Peyer's patch (tissue), 4 donors: ENCODE measurements at places on chromosomes 5 and 9. TPM values are rescaled to one million over a fixed set of nuclear protein-coding genes. Genes with fewer than 3 reads are reported as not detected.

DNA sequence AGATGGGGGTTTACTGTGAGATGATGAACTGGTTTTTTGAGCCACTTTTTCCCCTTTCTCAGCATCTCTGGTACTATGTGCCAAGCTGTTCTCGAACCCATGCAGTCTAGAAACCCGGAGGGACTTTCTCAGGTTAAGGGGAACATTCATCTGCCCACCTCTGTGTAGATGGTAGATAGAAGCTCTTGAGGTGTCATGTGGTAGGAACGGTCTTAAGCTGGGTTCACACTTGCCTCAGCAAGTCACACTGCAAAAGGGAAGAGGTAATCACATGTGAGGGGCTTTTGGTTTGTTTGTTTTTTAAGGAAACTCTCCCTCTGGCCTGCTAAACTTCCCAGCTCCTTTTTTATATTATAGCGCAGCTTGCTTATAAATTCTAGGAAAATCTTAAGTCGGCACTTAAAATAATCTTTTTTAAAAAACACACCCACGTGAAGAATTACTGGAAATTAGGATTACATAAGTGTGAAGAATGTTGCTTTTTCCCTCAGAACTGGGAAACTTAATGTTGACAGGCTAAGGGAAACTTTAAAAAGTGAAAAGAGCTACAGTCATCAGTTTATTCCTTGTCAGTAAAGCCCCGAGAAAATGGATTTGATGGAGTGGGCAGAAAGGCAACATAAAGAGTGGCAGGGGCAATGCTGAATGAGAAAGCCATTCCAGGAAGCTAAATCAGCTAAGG lies 430.3 kb downstream of the ARHGEF28 start:
- no peaks in the 10 kb centered on the region for H3K27me3 ChIP-seq
- H3K4me3 ChIP-seq, result no peak overlapping the region
- DNase-seq, result no peak
- no peaks in the 10 kb centered on the region for H3K36me3 ChIP-seq

ITK gene
- total RNA-seq, result 16.5 TPM

- H3K27ac ChIP-seq, result no peak overlapping the region
- DNase-seq, result no peak
- H3K4me1 ChIP-seq, result no peaks in the 10 kb centered on the region
These were observed 123.2 kb downstream of the JAKMIP2 start for GRCh38 chr5:147659166-147659929.

NAIP gene
- 34.7 TPM for total RNA-seq

SYK gene
- 64.5 TPM for total RNA-seq

ZDHHC11B gene
- total RNA-seq, result 4.6 TPM

PPP3R2 gene
- not detected for total RNA-seq

DNA sequence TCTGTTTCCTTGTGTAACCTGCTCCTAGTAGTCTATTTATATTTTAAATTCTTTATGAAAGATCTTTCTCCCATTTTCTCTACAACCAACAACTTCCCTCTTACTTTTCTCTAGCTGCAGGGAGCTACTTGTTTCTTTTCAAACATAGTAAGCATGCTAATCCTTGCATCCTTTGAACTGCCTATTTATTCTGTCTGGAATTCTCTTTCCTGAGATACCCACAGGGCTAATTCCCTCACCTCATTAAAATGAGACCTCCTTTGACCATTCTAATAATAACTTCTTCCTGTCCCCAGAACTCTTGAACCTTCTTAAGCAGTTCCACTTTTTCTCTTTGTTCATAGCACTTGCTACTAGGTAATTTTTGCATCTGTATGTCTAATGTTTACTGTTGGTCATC lies 620.6 kb upstream of the CDH18 start:
- H3K36me3 ChIP-seq, result no peaks in the 10 kb centered on the region
- H3K27ac ChIP-seq, result no peak overlapping the region
- H3K27me3 ChIP-seq, result no peaks in the 10 kb centered on the region
- no peak for DNase-seq
- no peak overlapping the region for H3K4me3 ChIP-seq
- no peaks in the 10 kb centered on the region for H3K4me1 ChIP-seq

GRCh38 chr5:149128023-149128875 lies 13.0 kb upstream of the ABLIM3 start:
- no peaks in the 10 kb centered on the region for H3K4me1 ChIP-seq
- no peaks in the 10 kb centered on the region for H3K27me3 ChIP-seq
- no peaks in the 10 kb centered on the region for H3K36me3 ChIP-seq

MEF2C gene
- 13.9 TPM for total RNA-seq

- H3K4me1 ChIP-seq, result no peaks in the 10 kb centered on the region
- no peak for DNase-seq
- H3K36me3 ChIP-seq, result no peaks in the 10 kb centered on the region
- no peak overlapping the region for H3K4me3 ChIP-seq
These were observed 154.8 kb downstream of the ADAMTS6 start for GRCh38 chr5:65326922-65327321.

GRCh38 chr5:171425596-171426244 lies 6.3 kb downstream of the FGF18 start:
- no peaks in the 10 kb centered on the region for H3K27me3 ChIP-seq
- DNase-seq, result no peak
- H3K4me1 ChIP-seq, result peaks cover 7% of the 10 kb centered on the region

PRLR gene
- 56.8 TPM for total RNA-seq

FAM221B gene
- not detected for total RNA-seq

- H3K4me1 ChIP-seq, result no peaks in the 10 kb centered on the region
- DNase-seq, result no peak
- H3K4me3 ChIP-seq, result no peak within 1 kb of the TSS
- H3K27me3 ChIP-seq, result no peaks in the 10 kb centered on the region
- H3K27ac ChIP-seq, result no peak within 1 kb of the TSS
These were observed at the start of gene PCDHA11 for GRCh38 chr5:140868721-140869554. PCDHA11 (plus strand) TSS chr5:140868957; CDS start chr5:140869104, 147 bp downstream.

TRIM32 gene
- 12.4 TPM for total RNA-seq

- no peaks in the 10 kb centered on the region for H3K36me3 ChIP-seq
- no peak overlapping the region for H3K27ac ChIP-seq
- H3K4me3 ChIP-seq, result no peak overlapping the region
- H3K4me1 ChIP-seq, result no peaks in the 10 kb centered on the region
These were observed 63.7 kb downstream of the MLLT3 start for GRCh38 chr9:20558566-20559016.

- H3K36me3 ChIP-seq, result no peaks in the 10 kb centered on the region
- peaks cover 93% of the 10 kb centered on the region for H3K27me3 ChIP-seq
- no peak for DNase-seq
- peak overlapping the region; percentile 48 for H3K4me3 ChIP-seq
- no peak overlapping the region for H3K27ac ChIP-seq
These were observed 729 bp upstream of the HAND1 start for GRCh38 chr5:154478752-154479159.

- no peak for DNase-seq
- H3K27ac ChIP-seq, result no peak overlapping the region
- no peaks in the 10 kb centered on the region for H3K36me3 ChIP-seq
- peaks cover 3% of the 10 kb centered on the region for H3K4me1 ChIP-seq
- H3K4me3 ChIP-seq, result no peak overlapping the region
- H3K27me3 ChIP-seq, result no peaks in the 10 kb centered on the region
These were observed 108.5 kb downstream of the C9orf152 start for GRCh38 chr9:110099236-110100095.

BAAT gene
- total RNA-seq, result not detected

- H3K36me3 ChIP-seq, result no peaks in the 10 kb centered on the region
- no peak overlapping the region for H3K4me3 ChIP-seq
- DNase-seq, result no peak
- no peak overlapping the region for H3K27ac ChIP-seq
- H3K4me1 ChIP-seq, result no peaks in the 10 kb centered on the region
These were observed 78.7 kb upstream of the PTPN3 start for GRCh38 chr9:109576762-109577161.

- no peak for DNase-seq
- H3K36me3 ChIP-seq, result no peaks in the 10 kb centered on the region
- H3K27me3 ChIP-seq, result no peaks in the 10 kb centered on the region
- no peak overlapping the region for H3K4me3 ChIP-seq
These were observed 86.9 kb downstream of the PTPN3 start for GRCh38 chr9:109411069-109411761.

DNA sequence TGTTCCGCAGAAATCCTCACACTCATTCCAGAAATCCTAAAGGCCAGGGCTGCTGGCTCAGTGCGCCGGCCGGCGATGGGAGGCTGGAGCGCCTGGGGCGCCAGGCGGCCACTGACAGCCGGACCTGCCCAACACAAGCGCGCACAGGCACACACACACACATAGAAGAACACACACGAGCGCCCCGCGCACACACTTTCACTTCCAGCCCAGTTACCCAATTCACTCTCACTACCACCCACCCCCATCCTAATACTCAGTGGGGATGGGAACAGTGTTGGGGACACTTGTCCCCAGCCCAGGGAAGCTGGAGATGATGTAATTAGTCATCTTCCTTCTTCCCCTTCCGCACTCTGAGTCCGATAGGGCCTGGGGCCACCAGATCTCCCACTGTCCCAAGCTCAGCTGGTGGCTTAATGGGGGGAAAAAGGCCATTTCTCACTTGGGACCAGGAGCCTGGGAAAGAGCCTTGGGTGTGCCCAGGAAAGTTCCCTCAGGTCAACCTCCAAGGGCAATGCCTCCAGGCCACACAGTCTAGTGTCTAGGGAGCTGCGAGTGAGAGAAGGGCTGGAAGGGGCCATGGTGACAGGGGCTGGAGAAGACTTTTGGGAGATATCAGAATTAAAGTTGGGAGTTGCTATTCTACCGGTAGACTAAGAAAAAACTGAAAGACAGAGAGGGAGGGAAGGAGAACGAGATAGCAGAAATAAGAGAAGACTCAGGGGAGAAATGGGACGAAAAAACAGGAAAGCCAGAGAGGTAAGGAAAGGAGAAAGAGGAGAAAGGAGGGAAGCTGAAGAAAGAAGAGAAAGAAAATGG lies 1.7 kb downstream of the EBF1 start:
- no peaks in the 10 kb centered on the region for H3K36me3 ChIP-seq
- H3K4me3 ChIP-seq, result peak overlapping the region; percentile 49
- DNase-seq, result peak; percentile 67
- peaks cover 27% of the 10 kb centered on the region for H3K27me3 ChIP-seq

DNA sequence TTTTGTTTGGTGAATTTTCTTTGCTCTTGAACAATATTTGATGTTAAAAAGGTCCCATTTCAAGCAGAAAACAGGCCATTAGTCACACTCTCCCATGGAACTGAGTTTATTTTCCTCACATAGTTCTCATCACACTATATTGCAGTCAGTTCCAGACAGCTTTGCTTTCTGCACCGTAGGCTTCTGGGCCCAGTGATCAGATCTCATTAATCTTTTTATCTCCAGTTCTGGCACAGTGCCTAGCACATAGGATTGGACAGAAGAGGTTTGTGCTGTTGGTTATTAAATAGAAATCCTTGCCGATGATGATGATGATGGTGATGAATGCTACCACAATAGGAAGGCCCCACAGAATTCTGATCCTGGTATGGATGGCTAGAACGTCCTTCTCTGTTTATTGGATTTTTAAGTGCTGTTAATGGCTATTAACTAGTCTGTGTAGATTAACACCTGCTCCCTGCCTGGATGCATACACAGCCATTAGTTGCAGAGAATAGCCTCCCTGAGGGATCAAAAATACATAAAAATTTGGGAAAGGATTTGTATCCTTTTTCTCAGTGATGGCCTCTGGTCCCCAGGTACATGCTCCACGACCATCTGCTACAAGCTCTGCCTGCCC lies 52.0 kb upstream of the NTRK2 start:
- H3K36me3 ChIP-seq, result no peaks in the 10 kb centered on the region
- H3K4me3 ChIP-seq, result no peak overlapping the region
- H3K27me3 ChIP-seq, result no peaks in the 10 kb centered on the region
- no peak for DNase-seq
- H3K4me1 ChIP-seq, result no peaks in the 10 kb centered on the region
- no peak overlapping the region for H3K27ac ChIP-seq

REEP2 gene
- 1.9 TPM for total RNA-seq

- no peak for DNase-seq
- no peak overlapping the region for H3K4me3 ChIP-seq
- H3K27ac ChIP-seq, result no peak overlapping the region
- H3K4me1 ChIP-seq, result peaks cover 5% of the 10 kb centered on the region
- H3K27me3 ChIP-seq, result no peaks in the 10 kb centered on the region
- H3K36me3 ChIP-seq, result no peaks in the 10 kb centered on the region
These were observed 176.4 kb upstream of the PITX1 start for GRCh38 chr5:135210286-135211055.

IDNK gene
- total RNA-seq, result not detected

GRCh38 chr9:107890921-107891465 lies 401.4 kb upstream of the KLF4 start:
- H3K4me3 ChIP-seq, result no peak overlapping the region
- DNase-seq, result no peak
- no peaks in the 10 kb centered on the region for H3K36me3 ChIP-seq

- H3K4me1 ChIP-seq, result no peaks in the 10 kb centered on the region
- no peaks in the 10 kb centered on the region for H3K27me3 ChIP-seq
- H3K27ac ChIP-seq, result no peak overlapping the region
- H3K36me3 ChIP-seq, result no peaks in the 10 kb centered on the region
These were observed 57.8 kb downstream of the PARP8 start for GRCh38 chr5:50724262-50724661.

DNA sequence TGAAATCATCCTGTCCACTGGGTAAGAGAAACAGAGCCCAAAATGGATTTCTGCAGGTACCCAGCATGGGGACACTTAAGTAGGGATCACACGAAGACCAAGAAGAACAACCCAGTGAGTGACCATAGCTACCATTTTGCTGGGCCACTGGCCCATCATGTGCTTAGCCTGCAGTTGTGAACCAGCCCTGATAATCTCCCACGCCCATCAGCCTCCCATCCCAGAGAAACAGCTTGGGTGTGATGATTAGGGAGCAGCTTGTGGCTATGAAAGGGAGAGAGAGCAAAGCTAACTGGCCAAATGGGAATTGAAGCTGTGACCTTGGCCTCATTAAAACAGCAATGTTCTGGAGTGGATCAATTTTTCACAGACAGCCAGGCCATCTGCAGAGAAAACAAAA lies 138.5 kb downstream of the SLC24A2 start:
- H3K4me3 ChIP-seq, result no peak overlapping the region
- no peak overlapping the region for H3K27ac ChIP-seq
- H3K4me1 ChIP-seq, result no peaks in the 10 kb centered on the region

FCHSD1 gene
- total RNA-seq, result 19.8 TPM

DNA sequence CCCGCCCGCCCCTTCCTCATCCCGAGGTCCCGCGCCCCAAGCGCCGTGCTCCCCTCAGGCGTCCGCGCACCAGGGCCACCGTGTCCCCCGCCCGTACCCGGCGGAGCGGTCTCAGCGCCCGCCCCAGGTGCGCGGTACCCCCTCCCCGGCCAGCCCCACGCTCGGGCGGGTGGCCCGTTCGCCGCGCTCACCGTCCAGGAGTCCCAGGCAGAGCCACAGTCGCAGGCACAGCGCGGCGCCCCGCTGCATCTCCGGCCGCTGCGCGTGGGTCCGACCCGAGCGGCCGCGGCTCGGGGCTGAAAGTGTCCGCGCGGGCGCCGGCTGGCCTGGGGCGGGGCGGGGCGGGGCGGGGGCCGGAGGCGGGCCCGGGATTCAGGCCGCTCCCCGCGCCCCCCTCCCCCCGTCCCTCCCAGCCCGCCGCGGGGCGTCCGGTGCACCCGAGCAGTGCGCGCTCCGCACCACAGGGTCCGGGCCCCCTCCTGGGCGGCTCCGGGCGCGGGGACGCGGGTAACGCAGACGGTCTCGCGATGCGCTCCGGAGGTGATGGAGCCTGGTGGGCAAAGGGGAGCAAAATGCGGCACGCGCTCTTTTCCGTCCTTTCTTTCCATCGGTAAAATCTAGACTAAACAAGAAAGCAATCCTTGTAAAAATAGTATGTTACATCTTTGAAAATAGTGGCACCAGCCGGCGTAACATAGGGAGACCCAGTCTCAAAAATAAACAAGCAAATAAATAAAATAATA lies at the start of gene FLT4:
TSS of gene FLT4 (minus strand) at position 304 of the 743 bp plus-strand sequence. CDS start at position 249, 55 bp downstream.
- H3K4me3 ChIP-seq, result peak within 1 kb of the TSS; percentile 41
- peak; percentile 27 for DNase-seq
- no peaks in the 10 kb centered on the region for H3K27me3 ChIP-seq
- peaks cover 13% of the 10 kb centered on the region for H3K4me1 ChIP-seq
- H3K36me3 ChIP-seq, result no peaks in the 10 kb centered on the region
- no peak within 1 kb of the TSS for H3K27ac ChIP-seq

GRCh38 chr5:67305913-67306710 lies 109.5 kb upstream of the CD180 start:
- no peak for DNase-seq
- H3K4me1 ChIP-seq, result no peaks in the 10 kb centered on the region
- H3K4me3 ChIP-seq, result no peak overlapping the region
- no peak overlapping the region for H3K27ac ChIP-seq
